A549 treated with CpdA at 1 μM for 4 hours (cell line): ENCODE measurements at places on chromosomes 2 and 18. TPM values are rescaled to one million over a fixed set of nuclear protein-coding genes. Genes with fewer than 3 reads are reported as not detected.

Gene IL18RAP
- 0.03 TPM in 1 of 5 replicates, not detected in the others for total RNA-seq

Gene NAT8
- not detected in 5 replicates for total RNA-seq

Gene DNAH6
- 0.02 to 0.05 TPM (median 0.04 TPM) in 4 of 5 replicates, not detected in the other for total RNA-seq

Gene CAD
- total RNA-seq: 54.8 to 73.0 TPM (median 66.8 TPM) in 5 replicates

Gene NBAS
- total RNA-seq: 16.5 to 18.2 TPM (median 17.3 TPM) in 5 replicates

Gene KLHL41
- 0.15 to 0.76 TPM (median 0.45 TPM) in 4 of 5 replicates, not detected in the other for total RNA-seq

Gene KIAA2012
- not detected in 5 replicates for total RNA-seq

Gene VWC2L
- not detected in 5 replicates for total RNA-seq

Gene ASB18
- total RNA-seq: not detected in 5 replicates

Gene SERPINB13
- not detected in 5 replicates for total RNA-seq

Gene C2orf72
- total RNA-seq: 4.5 to 7.6 TPM (median 6.1 TPM) in 5 replicates

Gene STEAP3
- 37.8 to 47.6 TPM (median 40.8 TPM) in 5 replicates for total RNA-seq

Gene COLEC12
- total RNA-seq: 0.03 to 0.07 TPM (median 0.06 TPM) in 3 of 5 replicates, not detected in the others

Gene CYS1
- 0.90 to 1.3 TPM (median 1.1 TPM) in 5 replicates for total RNA-seq

Gene DOK6
- not detected in 5 replicates for total RNA-seq

Gene PLCD4
- total RNA-seq: 0.29 to 0.60 TPM (median 0.35 TPM) in 5 replicates

Gene GREB1L
- 1.3 to 2.6 TPM (median 2.1 TPM) in 5 replicates for total RNA-seq

Gene TUBA3E
- total RNA-seq: not detected in 5 replicates

Gene MEP1B
- 0.07 to 0.27 TPM in 2 of 5 replicates, not detected in the others for total RNA-seq

Gene DYNAP
- not detected in 5 replicates for total RNA-seq

Gene ALPP
- total RNA-seq: 0.23 to 0.37 TPM (median 0.35 TPM) in 5 replicates

Gene CXXC1
- total RNA-seq: 45.2 to 57.7 TPM (median 49.4 TPM) in 5 replicates

Gene CDH2
- 31.9 to 53.1 TPM (median 38.7 TPM) in 5 replicates for total RNA-seq

Gene DQX1
- 0.09 to 0.22 TPM (median 0.13 TPM) in 5 replicates for total RNA-seq

Gene RND3
- 55.5 to 72.2 TPM (median 58.5 TPM) in 5 replicates for total RNA-seq
